MCF 10A (cell line): ENCODE measurements at places on chromosomes 6 and 20. TPM values are rescaled to one million over a fixed set of nuclear protein-coding genes. Genes with fewer than 3 reads are reported as not detected.
A peak's percentile ranks its signal among the peaks of the same experiment; 100 is the strongest.

- no peak for DNase-seq
Measured at GRCh38 chr6:109946979-109947378, 31.1 kb upstream of the GPR6 start.

The FNDC11 gene
- 2.4 and 3.9 TPM in 2 replicates for total RNA-seq

The BEND3 gene
- total RNA-seq: 2.8 and 3.1 TPM in 2 replicates

GRCh38 chr6:160445130-160445529, 97.0 kb downstream of the SLC22A3 start:
- DNase-seq: no peak

- no peak for DNase-seq
Measured at GRCh38 chr20:50659975-50660670, 31.2 kb downstream of the RIPOR3 start.

The TAAR8 gene
- not detected in 2 replicates for total RNA-seq

The ALDH8A1 gene
- 1.1 and 2.0 TPM in 2 replicates for total RNA-seq

DNA sequence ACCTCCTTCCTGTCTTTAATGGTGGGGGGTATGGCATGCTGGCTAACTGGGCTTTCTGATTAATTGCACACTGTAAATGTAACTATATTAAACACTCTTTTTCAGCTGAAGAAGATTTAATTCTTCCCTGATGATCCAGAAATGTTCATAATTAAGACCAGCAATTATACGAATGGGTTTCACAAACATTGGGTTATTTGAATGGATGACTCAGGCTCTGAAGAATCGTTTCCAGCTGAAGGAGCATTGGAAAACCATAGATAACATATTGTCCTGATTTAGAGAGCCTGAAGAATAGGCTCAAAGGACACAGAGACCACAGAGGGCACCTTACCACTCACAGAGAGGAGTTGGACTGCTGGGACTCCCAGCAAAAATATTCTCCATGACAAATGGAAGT, 130.7 kb upstream of the SSTR4 start:
- no peak for DNase-seq

GRCh38 chr6:133880896-133881295, 8.0 kb upstream of the TCF21 start:
- DNase-seq: no peak

GRCh38 chr20:24696396-24696795, 227.0 kb downstream of the SYNDIG1 start:
- no peak for DNase-seq

DNA sequence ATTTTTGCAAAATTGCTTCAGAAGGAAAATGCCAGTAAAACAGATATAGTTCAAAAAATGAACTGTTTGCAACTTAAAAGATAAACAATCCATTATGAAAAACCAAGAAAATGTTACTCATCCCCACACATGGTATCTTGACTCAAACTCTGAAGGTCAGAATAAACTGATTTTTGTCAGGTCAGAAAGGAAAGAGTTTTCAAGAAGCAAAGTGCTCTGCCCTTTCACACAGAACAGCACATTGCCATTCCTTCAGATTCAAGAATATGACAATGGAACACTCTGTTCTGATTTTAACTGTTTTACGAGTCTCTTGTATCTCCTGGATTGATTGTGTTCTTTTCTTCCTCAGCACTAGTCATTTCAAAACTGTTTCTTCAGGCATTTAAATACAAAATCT, 33.8 kb upstream of the NT5E start:
- DNase-seq: no peak

DNA sequence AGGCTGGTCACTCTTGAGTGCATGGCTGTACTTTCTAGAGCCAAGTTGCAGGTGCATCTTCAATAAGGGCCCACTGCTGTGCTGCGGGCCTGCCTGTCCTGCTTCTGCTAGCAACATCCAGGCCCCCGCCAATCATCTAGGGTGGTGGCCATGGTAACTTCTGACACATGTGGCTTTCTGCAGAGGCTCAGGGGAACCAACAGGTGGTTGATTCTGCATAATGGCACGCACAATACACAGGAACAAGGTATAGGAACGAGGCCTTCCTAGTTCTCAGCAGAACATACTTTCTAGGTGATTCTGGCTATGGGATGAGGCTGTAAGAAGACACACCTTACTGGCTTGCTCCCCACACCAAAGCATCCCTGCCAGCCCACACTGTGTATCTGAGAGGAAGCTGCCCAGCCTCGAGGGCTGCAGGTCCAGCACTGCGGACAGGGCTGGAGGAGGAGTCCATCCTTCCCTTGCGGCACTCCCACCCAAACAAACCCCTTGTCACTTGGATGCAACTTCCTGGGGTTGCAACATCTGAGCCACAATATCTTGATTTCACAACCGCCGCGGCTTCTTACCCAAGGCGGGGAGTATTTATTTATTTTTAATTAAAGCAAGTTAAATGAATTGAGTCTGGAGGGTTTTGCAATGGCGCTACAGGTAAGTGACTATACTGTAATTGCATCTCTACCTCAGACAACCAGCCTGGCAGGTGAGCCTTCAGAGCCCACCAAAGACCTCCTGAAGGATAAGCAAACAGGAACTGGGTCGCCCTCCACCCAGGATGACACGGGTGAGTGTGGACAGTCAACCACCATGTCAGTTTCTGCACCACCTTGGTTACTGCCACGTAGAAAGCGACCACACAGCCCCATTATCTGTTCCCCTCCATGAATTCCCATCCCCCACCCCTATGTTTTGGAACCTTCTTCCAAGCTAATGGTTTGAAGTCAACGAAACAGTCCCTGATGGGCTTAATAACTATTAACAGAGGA, 49.6 kb downstream of the SULF2 start:
- peak; percentile 70 for DNase-seq

GRCh38 chr20:32382102-32382950, 24.2 kb downstream of the ASXL1 start:
- no peak for DNase-seq

The OPRM1 gene
- not detected in 2 replicates for total RNA-seq

DNA sequence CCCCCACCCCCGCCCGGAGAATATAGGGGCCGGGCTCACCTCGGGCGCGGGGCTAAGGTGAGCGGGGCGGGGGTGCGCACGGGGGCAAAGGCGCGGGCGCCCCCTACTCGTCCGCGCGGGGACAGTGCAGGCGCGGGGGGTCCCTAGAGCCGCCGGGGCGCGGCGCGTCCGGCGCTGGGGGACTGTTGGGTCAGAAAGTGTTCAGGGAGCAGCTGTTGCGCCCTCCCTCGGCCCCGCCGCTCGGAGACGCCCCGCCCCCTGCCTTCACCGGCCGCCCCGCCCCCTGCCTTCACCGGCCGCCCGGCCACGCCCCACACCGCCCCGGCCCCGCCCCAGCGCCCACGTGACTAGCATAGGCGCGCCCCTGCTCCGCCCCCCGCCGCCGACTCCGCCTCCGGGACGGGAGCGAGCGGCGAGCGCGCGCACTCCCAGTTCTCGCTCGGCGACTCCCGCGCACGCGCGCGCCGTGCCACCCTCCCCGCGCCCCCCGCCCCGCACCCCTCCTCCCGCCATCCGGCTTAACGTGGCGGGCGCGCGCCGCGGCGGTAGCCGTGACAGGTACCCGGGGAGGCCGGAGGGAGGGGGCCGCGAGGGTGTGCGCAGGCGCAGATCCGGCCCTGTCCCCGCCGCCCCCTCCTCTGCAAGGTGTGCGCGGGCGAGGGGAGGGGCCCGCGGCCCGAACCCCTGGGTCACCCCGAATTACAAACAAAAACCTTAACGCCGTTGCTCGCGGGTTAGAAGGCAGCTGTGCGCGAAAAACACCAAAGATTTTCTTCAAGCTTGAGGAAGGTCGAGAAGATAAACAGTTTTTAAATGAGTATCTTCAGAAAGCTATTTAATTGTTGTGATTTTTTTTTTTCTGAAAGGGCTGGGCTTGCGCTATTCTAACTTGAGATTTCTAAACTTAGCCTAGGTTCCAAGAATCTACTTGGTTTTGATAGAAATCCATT, 704 bp upstream of the ZNF217 start:
- peak; percentile 90 for DNase-seq

DNA sequence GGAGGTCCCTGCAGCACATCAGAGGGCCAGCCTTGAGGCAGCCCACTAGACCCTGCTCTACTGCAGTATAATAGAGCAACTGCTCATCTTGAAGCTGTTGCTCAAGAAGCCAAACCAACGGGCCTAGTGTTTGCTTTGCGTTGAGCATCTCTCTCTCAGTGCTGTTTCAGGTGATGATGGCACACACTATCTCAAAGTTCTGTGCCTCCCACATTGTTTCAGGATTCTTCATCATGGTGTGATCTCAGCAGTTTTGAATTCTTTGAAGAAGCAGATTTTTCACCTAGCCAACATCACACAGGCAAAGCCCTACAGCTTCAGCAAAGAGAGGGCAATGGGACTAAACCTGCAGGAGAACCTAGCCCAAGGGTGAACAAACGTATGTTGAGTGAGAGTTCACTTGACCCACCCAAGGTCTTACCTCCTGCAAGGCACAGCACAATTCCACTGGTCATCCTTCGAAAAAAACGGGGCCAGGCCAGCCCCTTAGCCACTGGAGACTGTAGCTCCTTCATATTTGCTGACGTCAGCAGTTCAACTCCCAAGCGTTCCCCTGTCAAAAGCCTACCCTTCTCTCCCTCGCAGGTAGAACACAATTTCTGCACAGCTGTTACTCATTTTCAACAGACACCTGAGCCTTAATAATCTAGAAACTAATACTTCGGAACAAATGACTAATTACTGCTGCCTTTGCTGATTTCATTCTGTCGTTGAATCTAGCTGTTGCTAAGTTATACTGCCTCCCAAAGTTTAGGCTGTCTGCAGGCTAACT, 15.8 kb downstream of the MYB start:
- no peak for DNase-seq

DNA sequence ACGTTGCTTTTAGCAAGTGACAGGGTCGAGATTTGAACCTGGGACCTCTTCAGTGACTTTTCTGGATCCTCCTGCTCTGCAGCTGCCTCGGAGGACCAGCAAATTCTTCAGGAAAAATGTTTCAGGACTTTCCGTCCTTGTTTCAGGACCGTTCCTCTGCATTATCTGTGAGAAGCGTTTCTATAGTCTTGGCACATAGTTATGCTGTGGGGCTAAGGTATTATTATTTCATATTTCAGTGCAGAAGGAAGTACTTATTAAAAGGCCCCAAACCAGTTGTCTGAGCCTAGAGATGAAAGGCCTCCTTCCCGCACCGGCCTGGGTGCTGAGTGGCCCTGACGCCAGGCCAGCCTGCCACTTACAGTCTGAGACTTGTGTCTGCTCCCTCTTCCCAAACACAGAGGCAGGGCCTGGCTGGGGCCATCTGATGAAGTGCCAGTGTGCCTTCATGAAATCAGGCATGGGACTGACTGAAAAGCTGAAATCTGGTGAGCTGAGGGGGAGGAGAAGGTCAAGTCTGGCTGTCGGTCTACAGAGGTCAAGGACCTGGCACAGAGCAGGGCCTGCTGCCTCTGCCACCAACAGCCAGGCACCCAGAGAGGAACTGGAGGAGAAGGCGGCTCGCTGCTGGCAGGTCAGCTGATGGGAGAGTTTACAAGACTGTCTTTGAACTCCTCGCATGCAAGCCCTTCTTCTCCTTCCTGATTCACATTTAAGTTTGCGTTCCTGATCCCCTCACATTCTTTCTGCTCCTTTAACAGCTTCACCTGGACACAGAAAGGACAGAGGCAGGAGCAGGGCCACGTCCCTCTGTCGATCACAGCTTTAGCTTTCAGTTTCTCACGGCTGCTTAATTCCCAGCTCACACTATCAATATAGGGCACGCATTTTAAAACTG, 8.9 kb upstream of the QKI start:
- DNase-seq: no peak

- DNase-seq: no peak
Measured at GRCh38 chr20:9280666-9281065, 211.8 kb downstream of the PLCB4 start.

DNA sequence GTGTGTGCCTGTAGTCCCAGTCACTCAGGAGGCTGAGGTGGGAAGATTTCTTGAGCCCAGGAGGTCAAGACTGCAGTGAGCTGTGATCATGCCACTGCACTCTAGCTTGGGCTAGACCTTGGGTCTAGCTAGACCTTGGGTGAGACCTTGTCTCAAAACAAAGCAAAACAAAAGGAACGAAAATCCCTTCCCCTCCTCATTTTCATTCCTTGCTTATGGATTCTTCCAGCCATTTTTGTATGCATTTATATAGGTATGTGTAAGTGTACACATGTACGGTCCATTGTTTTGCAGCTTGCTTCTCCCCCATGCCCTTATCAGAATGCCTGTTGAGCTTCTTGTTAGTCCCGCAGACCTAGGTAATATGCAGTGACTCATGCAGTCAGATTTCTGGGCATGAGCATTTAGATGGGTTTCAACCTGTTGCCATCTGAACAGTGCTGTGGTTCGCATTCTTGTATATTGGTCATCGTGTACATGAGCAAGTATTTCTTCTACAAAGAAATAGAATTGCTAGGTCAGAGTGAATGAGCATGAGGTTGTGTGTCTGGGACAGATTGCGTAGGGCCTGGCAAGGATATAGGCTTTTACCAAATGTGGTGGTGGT, 73.2 kb downstream of the ATRN start:
- DNase-seq: peak; percentile 89

GRCh38 chr6:6713657-6714056, 125.1 kb downstream of the LY86 start:
- peak; percentile 65 for DNase-seq

- peak; percentile 9 for DNase-seq
Measured at GRCh38 chr6:17352302-17352701, 41.1 kb upstream of the CAP2 start.

GRCh38 chr20:17653835-17654648, 28.0 kb downstream of the RRBP1 start:
- no peak for DNase-seq

GRCh38 chr6:71706523-71706922, 179.8 kb upstream of the RIMS1 start:
- DNase-seq: no peak

GRCh38 chr20:44104798-44105517, 82.0 kb downstream of the JPH2 start:
- peak; percentile 96 for DNase-seq

The IL20RA gene
- total RNA-seq: 0.23 and 0.37 TPM in 2 replicates

GRCh38 chr6:105726902-105727655, 324.2 kb upstream of the PREP start:
- DNase-seq: no peak

GRCh38 chr6:11912420-11912819, 99.7 kb upstream of the HIVEP1 start:
- peak; percentile 27 for DNase-seq

DNA sequence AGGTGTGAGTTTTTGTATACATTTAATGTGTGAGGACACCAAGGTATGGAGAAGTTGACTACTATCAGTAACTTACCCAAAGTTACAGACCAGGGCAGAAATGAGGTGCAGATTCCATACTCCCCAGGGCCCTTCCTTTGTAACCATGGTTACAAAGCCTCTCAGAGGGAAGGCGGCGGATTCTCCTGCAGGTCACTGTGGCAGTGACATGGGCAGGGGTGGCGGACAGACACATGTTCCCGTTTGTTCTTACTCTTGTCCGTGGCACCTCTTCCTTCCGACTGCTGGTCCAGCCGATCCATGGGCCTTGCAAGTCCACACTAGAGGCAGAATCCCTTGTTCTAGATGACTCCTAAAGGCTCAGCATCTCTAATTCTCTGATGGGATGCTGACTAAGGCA, 43.0 kb downstream of the PDYN start:
- DNase-seq: no peak

GRCh38 chr6:40585223-40585622, 1.9 kb downstream of the LRFN2 start:
- DNase-seq: no peak
